ENCODE measurements at places on chromosomes 12 and 14.

DNA sequence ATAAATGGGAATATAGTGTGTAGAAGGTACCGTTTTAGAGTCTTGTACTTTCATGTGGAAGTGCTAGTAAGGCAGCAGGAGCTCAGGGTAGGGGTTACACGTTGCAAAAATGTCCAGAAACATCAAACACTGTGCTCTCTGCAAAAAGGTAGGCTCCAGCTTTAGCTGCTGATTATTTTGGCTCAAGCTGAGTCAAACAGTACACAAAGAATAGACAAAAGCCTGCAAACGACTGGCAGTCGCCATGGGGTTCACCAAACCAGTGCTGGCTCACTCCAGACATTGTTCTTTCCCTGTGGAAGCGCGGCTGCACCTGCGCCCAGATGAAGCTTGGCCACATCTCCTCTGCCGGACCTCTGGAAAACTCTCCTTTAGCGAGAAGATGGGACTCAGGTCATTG lies 45.3 kb upstream of the NAA30 start:
- no peak for DNase-seq

DNA sequence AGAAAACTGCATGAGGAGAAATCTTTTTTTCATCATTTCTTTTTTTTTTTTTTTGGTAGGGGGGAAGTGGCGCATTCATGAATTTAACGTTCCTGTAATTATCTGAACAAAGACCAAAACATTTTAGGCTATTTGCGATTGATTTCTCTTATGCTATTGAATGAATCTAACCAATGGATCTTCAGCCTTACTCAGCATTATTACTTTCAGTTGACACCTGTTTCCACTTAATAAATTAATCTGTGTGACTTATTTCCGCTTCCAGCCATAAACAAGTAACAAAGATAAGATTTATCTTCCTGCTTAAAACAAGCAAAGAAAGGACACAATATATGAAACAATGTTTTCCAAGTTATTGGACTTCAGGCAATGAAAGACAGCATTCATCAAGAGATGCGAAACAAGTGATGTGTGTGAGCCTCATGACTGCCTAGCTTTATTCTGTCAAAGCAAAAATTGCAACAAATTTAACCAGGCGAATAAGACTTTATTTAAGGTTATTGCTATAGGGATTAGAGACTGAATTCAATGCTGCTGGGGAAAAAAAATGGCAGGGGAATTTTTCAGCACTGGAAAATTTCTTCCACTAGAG lies 1026.9 kb downstream of the LRFN5 start:
- no peak for DNase-seq

- no peak for DNase-seq
Measured at GRCh38 chr14:34170882-34171281, 220.0 kb upstream of the EGLN3 start.

GRCh38 chr14:61438860-61439765 lies 117.7 kb downstream of the PRKCH start:
- peak; percentile 63 for DNase-seq

DNA sequence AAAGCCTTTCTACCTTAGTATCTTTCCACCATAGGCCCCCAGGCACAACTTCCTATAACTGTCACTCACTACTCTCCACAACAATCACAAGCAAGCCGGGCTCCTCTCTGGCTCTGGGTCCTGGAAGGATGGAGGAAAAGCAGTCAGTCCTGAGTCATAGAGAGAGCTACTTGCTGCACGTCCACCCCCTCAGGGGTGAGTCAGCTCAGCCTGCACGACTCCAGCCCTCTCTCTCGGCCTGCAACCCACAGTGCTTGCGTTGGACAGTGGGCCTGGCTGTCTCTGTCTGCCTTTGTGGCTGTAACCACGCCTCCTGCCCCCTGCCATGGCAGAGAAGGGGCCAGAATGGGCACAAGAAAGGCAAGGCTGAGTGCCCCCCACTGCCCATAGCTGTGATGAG lies 154.1 kb upstream of the FKBP4 start:
- DNase-seq: no peak

GRCh38 chr12:111182382-111182781 lies 186.5 kb downstream of the PHETA1 start:
- no peak for DNase-seq

DNA sequence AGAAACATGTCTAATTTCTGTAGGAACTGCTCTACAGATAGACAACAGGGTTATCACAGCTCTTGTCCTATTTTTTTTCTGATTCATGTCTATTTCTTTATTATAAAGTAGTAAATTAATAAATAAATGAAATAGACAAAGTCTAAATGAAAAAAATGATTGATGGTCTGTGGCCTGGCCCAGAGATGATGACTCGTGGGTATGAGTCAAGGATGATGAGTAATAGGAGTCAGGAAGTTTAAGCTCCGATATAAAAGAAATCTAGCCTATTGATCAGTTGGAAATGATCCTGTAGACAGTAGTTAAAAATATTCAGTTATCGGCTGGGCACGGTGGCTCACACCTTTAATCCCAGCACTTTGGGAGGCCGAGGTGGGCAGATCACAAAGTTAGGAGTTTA lies 90.6 kb upstream of the RTL1 start:
- no peak for DNase-seq

DNA sequence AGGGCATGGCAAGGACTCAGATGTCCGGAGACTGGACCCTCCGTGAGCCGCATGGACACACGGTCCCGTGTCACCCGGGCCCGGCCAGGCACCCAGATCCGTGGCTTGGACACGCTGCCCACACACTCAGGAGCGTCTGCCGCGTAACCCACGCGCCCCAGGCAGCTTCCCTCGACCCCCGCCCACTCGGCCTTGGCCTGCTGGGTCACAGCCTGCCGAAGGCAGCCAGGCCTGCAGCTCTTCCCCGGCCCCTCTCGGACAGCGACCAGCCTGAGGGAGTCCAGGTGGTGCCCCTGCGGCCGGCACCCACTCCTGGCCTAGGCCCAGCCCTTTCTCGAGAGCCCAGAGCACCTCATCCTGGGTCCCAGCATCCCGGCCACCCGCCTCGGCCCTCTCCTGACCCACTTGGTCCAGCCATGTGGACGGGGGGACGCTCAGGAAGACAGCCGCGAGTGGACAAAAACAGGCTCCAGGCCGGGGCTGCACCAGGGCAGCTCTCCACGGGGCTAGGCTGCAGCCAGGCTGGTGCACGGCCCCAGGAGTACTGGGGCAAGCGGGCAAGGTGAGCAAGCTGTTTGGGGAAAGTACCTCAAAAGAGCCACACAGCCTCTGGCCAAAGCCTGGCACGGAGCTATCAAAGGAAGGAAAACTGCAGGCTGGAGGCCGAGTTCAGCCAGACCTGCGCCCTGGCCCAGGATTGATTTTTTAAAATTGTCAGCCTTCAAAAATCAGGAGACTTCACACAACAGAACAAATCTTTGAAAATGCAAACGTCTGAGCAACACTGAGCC lies 6.5 kb downstream of the AKT1 start:
- no peak for DNase-seq

- DNase-seq: peak; percentile 96
Measured at GRCh38 chr14:105065280-105066228, at the start of gene GPR132. GPR132 (minus strand) TSS chr14:105065430; CDS start chr14:105055420, 10,010 bp downstream.

DNA sequence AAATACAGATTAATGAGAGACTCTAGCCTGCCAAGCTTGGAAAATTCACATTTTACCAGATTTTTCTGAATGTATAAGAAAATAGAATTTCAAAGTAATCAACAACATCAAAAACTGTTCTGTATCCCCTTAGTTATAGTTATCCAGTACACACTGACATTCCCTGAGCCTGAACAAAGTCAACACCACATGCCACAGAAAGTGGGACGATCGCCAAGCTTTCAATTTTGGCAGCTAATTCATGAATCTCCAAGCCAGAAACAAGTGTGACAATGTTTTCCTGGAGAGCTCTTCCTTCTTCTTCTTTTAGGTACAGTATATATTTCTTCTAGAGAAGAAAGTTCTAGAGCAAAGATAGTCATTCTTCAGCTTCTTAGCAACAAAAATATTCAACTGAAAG lies 290.2 kb downstream of the PRKD1 start:
- no peak for DNase-seq

GRCh38 chr12:102093319-102093718 lies 26.6 kb downstream of the NUP37 start:
- DNase-seq: no peak

GRCh38 chr14:71586131-71586897 lies 345.9 kb upstream of the RGS6 start:
- DNase-seq: no peak

- peak; percentile 54 for DNase-seq
Measured at GRCh38 chr12:50220363-50220995, 53.3 kb upstream of the CERS5 start.

- DNase-seq: no peak
Measured at GRCh38 chr14:101817501-101818001, 56.0 kb downstream of the PPP2R5C start.

- DNase-seq: no peak
Measured at GRCh38 chr12:80053051-80053790, 46.1 kb upstream of the OTOGL start.

DNA sequence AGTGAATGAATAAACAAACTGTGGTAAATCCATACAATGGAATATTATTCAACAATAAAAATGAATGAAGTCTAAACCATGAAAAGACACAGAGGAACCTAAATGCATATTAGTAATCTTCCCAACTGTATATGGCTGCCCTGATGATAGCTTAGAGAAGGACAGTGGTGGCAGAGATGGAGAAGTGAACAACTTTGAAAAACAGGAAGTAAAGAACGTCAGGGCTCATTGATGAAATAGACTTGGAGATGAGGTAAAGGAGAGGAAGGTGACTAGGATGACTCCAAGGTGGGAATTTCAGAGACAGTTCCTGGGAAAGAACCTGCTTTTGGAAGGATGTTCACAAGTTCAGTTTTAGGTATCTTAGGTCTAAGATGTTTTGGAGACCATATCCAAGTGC lies 36.3 kb upstream of the NT5DC3 start:
- DNase-seq: no peak

GRCh38 chr12:47367912-47368537 lies 288.3 kb upstream of the AMIGO2 start:
- DNase-seq: no peak

DNA sequence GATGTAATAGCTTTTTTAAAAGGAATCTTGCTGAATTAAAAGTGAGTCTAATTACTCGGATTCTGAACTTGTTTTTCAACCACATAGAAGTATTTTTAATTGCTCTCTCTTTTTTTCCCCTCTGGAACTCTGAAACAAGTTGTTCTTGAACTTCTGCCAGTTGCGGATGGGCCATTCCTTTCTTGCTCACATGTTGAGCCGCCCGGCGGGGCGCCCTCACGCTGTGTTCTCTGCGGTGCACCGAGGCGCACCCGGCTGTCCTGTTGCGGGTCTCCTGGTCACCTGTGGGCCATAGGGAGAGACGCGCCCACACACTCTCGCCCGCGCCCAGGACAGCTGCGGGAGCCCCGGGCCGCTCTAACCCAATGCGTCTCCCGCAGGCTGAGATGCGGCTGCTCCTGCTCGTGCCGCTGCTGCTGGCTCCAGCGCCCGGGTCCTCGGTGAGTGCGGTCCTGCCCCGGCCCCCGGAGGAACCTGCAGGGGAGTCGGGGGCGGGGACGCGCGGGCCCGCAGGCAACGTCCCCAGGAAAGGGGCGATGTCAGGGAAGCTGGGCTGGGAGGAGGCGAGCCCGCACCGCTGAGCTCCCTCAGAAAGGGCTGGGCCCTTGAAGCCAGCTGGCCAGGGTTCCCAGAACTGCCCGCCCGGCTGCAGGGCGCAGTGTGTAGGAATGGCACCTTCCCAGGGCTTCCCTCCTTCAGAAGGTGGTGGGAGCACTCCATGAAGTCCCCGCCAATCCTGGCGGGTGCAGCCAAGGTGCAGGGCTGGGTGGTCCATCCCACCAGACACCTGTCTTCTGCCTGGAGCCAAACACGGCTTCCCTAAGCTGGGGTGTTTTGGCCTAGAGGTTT lies 2.3 kb downstream of the PAPLN start:
- no peak for DNase-seq

- no peak for DNase-seq
Measured at GRCh38 chr14:101181446-101182313, 278.2 kb upstream of the RTL1 start.

DNA sequence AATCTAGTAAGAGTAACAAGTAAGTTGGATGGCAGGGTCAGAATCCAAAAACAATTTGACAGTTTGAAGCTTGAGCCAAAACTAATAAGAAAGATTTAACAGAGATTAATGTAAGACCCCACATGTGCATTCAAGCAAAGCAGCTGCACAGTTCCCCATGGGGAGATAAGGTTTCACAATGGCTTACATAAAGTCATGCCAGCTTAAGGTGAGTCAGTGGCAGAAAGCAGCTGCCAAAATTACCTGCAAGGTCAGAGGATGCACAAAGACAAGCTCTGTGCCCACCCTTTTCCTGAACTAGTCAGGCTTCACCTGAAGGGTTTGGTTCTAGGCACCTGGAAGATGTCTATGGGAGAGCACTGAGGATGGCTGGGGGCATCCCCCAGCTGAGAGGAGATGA lies 36.6 kb upstream of the KRT77 start:
- DNase-seq: no peak

DNA sequence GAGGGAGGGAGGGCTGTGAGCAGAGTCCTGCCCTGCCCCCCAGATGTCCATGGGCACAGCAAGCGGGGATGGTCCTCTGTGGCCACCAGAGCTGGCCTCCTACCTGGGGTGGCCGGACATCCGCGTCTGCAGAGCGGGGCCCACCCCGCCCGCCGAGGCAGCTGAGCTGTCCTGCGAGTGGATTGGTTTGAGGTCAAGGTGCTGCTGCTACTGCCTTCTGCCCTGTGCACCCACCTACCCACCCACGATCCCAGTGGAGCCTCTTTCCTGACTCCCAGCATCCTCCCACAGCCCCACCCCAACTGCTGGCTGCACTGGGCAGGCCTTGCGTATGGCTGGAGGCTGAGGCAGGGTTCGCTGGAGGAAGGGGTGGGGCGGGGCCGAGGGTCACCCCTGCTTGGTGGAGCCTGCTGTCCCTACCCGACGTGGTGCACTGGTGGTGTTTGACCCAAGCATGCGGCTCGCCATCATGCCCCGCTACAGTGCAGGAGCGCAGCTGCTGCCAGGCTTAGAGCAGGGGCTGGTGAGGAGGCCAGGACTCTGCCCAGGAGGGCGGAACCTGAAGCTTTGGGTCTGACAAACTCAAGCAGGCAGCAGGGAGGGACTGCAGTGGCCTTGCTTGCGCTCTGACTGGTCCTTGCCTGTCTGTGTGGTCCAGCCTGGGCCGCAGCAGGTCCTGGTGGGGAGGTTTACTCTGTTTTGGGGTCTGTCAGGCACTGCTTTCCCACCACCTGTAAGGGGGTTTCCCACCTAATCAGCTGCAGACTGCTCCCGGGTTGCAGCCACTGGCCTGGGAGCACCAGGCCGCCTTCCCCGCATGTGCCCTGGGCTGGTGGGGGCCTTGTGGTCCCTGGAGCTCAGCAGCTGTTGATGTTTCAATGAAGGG lies 23.7 kb downstream of the CEP170B start:
- no peak for DNase-seq

DNA sequence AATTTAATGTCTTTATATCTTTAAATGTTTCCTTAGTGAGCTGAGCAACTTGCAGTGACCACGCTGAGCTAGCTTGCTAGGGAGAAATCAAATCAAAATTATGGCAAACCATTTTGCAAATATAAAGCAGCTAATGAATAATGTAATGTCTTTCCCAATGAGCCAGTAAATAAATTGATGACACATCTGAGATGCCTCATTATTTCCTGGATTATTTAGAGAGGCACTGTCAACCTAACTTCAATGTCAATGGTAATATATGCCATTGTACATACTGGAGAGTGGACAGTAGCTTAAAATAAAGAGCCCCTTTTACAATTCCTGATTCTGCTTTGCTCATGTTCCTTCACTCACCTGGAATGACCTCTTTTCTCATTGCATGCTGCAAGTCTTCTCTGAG lies 182.6 kb downstream of the PHLDA1 start:
- DNase-seq: no peak

- no peak for DNase-seq
Measured at GRCh38 chr14:23381871-23382270, 5.0 kb downstream of the CMTM5 start.

Data from GM12864 (cell line).